ENCODE measurements at places on chromosomes 2 and 18.

DNA sequence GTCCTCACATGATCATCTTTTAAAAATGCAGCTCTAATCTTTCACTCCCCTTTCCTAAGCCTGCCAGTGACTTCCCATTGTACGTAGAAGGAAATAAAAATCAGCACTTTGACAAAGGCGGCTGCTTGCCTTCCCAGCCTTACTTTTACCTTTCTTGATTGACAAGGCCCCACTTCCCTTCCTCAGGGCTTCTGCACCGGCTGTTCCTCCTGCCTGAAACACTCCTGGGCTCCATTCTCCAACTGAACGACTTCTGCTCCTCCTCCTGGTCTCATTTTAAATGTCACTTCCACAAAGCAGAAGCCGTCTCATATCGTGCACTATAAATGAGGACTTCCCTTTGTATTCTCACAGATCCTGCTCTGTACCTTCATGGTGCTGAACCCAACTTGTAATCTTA is 56.1 kb downstream of the OSBPL6 start:
- DNase-seq, result no peak

GRCh38 chr18:59429608-59430007 is 70.5 kb upstream of the LMAN1 start:
- no peak for DNase-seq

DNA sequence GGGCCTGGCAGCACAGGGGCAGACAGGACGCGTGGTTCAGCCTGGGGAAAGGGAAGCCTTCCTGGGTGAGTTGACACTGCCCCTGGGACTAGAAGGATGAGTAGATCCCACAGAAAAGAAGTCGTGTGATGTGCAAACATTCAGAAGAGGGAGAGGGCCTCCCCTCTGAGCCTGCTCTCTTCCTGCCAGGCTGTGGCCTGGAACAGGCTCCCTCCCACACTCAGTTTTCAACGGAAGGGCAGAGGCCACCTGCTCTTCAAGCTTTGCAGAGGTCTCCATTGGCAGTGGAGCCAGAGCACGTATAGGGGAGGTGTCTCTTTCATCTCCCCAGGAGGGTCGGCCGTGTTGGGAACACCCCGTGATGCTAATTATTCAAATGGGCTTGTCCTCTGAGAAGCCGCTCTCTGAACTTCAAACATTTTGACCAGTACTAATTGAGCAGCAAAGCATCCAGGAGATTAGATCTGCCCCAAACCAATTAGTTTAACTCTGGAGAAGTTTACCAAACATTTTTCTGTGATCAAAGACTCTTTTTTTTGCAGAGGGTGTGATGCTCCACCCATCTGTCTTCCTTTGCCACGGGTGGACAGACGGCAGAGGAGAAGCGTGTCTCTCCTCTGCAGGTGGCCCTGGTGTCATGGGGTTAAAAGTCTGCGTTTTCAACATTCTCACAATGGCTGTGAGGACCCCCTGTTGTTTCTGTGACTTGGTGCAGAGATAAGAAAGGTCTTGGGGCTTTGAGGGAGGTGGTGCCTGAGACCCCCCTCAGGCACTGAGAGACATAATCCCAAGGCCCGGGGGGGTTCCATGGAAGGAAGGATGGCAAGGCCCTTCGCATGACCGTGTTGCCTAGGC is 29.5 kb upstream of the ODC1 start:
- DNase-seq, result no peak

DNA sequence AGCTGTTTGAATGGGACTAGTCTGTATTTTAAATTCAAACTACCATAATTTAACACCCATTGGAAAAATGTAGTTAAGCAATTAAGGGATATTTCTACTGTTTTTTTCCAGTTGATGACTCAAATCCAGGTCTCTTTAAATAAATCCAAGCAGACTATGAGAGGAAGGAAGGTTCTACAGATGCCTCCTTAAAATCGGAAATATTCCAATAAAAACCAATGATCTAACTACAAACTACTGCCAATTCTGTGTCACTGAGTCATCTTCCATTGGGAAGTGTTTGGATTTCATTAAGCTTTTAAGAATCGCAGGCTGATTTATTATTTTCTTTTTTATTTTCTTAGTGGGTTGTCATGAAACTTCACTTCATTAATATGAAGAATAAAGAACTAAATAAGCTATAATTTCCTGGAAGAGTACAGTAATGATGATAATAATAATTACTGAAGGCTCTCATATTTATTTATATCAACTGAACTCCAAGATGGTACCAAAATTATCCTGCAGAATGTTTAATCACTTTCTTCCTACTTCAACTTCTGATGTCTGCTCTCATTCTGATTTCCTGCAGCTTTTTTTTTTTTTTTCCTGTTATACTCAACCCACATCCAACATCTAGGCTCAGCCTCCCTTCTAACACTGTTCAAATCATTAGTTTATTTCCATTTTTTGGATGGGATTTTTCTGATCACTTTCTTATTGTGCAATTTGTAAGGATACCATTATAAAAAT is 166.3 kb upstream of the FN1 start:
- no peak for DNase-seq

GRCh38 chr2:219995991-219996765 is 368.7 kb downstream of the SLC4A3 start:
- DNase-seq, result no peak

DNA sequence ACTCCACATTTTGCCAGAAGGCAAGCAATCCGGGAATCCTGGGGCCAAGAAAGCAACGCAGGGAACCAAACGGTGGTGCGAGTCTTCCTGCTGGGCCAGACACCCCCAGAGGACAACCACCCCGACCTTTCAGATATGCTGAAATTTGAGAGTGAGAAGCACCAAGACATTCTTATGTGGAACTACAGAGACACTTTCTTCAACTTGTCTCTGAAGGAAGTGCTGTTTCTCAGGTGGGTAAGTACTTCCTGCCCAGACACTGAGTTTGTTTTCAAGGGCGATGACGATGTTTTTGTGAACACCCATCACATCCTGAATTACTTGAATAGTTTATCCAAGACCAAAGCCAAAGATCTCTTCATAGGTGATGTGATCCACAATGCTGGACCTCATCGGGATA is 26.8 kb downstream of the B3GNT2 start:
- DNase-seq, result no peak

- DNase-seq, result no peak
Observed at GRCh38 chr2:117738991-117739839, 75.3 kb upstream of the DDX18 start.

GRCh38 chr18:34493566-34494358 is 216.3 kb upstream of the DTNA start:
- DNase-seq, result no peak

DNA sequence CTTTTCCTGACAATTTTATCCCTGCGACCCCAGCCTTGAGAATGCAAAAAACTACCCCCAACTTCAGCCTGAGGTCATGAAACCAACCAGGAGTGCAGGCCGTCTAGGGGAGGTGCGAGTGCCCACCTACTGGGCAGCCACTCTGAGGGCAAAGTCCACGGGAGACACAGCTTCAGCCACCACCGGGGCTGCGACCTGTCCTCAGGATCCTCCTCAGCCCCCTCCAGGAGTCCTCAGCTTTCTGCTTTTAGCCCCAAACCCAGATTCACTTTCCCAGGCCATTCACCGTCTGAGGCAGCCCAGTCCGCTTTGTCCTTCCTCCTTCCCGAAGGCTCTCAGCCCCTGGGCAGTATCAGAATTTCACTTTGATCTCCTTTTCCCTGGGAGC is 210.2 kb upstream of the TNP1 start:
- DNase-seq, result no peak

DNA sequence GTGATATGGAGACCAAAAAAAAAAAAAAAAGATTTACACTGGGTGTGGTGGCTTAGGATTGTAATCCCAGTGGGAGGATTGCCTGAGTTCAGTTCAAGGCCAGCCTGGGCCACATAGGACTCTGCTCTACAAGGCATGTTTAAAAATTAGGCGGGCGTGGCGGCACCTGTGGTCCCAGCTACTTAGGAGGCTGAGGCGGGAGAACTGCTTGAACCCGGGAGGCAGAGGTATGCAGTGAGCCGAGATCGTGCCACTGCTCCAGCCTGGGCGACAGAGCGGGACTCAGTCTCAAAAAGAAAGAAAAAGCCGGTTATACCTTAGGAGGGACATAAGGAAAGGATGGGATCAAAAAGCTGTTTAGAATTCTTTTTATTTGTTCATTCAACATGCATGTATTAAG is 707 bp upstream of the SPDYA start:
- DNase-seq, result no peak

DNA sequence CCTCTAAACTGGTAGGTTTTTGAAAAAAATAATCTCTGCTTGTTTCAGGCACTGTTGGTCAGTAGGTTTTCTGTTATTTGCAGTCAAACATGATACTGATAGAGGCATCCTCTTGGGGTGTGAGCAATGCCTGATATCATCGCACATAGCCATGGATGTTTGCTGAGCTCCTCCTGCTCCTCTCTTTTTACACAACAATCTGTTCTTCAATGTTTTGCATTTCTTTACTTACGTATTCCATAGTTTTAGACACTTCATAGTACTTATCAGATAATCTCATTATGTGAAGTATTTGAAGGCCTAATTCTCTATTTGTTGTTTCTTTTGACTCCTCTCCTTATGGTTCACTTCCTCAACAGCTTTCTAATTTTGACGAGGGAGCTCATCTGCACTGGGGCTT is 23.0 kb upstream of the HS6ST1 start:
- no peak for DNase-seq

- DNase-seq, result peak; percentile 82
Observed at GRCh38 chr2:168939918-168940317, 38.8 kb downstream of the G6PC2 start.

DNA sequence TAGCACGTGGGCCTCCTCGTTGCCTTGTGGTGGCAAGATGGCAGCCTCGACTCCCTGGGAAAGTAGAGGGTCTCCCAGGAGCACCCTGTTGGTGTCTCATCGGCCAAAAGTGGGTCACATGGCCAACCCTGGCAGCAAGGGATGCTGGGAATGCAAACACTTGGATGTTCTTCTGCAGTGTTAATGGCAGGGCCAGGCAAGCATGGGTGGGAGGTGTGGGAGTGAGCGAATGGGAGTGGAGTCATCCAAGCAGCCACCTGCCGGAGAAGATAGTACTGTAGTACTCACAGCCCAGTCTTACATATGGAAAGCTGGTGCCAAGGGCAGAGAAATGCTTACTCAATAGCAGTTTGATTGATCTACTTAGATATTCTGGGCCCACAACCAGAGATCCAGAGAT is 122.2 kb downstream of the INHBB start:
- DNase-seq, result no peak

DNA sequence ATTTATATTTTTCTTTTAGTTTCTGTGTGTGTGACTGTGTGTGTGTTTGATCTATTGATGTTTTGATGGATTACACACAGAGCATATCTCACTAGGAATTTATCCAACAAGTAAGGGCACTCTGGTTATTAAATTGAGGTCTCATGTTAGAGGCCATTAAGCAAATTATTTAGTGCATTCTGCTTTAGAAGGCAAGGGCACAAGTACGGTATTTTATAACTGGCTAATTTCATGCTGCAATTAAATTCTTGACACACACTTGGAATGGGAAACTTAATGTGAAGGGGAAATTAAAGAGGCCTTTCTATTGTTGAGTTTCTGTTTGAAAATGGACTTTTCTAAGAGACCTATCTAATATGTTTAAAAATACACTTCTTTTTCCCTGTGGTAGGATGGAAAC is 25.8 kb downstream of the NYAP2 start:
- no peak for DNase-seq

DNA sequence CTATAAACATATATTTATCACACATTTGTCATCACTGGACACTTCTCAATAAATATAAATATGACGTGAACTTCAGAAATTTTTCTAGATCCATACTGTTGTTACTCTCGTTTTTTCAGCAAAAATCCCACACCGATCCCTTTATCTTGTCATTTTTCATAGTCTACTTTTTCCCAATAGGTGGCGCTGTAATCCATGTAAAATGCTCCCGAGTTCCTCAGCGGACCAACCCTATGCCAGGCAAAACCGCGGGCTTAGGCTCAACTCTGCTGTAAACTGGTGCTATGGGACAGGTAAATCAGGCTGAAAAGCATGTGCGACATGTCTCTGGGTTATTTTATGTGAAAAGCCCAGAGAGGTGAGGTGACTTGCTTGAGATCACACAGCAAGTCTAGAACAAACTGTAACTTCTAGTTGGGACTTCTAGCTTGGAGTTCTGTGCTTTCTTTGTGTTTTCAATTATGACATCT is 104.0 kb downstream of the COBLL1 start:
- peak; percentile 65 for DNase-seq

DNA sequence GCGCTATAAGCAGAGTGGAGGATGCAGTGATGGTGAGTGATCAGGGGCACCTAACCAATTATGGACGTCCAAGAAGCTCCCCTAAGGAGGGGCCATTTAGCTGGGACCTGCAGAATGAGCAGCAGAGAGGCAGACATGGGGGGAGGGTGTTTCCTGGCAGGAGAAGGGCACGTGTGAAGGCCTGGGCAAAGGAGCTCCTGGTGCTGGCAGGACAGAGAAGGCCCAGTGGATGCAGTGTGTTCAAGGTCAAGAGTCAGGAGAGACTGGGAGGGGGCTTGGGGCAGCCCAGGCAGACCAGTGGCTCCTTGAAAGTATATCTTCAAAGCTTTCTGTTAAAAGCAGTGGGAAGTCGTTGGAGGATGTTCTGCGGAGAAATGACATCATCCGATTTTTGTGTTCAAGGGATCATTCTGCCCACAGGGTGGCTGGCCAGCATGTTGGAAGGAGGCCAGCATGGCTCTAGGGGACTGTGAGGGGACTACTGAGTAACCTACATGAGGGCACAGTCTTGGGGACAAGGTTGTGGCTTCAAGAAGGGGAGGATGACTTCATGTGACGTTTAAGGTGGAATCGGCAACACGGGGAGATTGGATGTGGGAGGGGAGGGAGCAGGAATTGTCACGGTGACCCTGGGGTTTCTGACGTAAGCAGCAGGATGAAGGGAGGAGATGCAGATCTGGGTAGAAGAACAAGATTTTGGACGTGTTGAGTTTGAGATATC is 9.0 kb upstream of the CIB4 start:
- DNase-seq, result no peak

DNA sequence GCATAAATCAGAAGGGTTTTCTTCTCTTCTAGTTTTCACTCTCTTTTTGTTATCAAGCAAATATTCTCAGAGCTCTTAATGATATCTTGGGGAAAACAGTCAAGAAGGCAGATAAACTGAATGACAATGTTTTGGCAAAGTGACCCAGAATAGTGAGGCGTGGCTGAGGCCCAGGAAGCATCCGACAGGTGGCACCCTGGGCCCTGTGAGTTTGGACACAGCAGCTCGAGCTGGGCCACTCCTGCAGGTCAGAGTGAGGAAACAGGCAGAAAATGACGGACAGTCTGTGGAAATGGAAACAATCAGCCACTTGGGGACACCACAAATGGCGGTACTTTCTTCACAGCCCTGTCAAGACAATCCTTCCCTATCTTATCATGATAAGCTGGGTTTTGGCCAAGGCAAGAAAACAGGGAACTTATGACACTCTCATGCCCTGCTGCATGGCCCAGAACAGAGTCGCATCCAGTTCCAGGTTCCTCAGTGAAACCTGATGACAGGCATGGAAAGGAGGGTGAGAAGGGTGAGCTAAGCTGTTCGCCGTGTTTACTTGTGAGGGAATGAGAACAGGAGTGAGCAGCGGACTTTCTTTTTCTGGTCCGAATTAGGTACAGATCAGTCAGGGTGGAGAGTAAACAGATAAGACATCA is 32.1 kb downstream of the MRPL44 start:
- DNase-seq, result no peak

Measured in activated CD4-positive, alpha-beta T cell treated with anti-CD3 and anti-CD28 coated beads, Interleukin-2, amount 50 U/mL, for 16 hours (primary cell).